COLO829 (cell line): ENCODE measurements at places on chromosomes 12 and 14.
A peak's percentile ranks its signal among the peaks of the same experiment; 100 is the strongest.

GRCh38 chr12:99043319-99043914, 398.3 kb downstream of the APAF1 start:
- DNase-seq, result peak; percentile 55

GRCh38 chr12:43740511-43741100, 18.0 kb downstream of the PUS7L start:
- DNase-seq, result no peak

GRCh38 chr12:53757101-53757770, 5.5 kb upstream of the CISTR start:
- peak; percentile 87 for DNase-seq

DNA sequence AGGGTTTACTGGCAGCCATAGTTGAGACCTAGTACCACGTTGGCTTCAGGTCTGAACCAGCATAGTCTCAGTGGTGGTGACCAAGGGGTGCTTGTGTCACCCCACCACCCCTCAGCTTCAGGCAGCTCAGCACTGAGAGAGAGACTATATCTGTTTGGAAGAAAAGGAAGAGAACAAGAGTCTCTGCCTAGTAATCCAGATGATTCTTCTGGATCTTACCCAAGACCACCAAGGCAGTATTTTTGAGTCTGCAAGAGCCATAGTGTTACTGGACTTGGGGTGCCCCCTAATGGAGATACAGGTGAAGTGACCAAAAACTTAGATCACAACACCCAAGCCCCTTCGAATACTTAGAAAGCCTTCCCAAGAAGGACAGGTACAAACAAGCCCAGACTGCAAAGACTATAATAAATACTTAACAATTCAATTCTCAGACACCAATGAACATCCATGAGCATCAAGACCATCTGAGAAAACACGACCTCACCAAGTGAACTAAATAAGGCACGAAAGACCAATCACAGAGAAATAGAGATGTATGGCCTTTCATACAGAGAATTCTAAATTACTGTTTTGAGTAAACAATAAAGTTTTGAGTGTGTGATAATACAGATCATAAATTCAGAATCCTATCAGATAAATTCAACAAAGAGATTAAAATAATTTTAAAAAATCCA, 107.0 kb downstream of the HELB start:
- no peak for DNase-seq

GRCh38 chr12:32780071-32780470, 24.4 kb upstream of the YARS2 start:
- no peak for DNase-seq

GRCh38 chr12:47841910-47842309, 22.2 kb upstream of the HDAC7 start:
- DNase-seq, result no peak

GRCh38 chr12:17159506-17160300, 553.7 kb upstream of the LMO3 start:
- no peak for DNase-seq

- DNase-seq, result no peak
These were observed 79.6 kb downstream of the CCDC91 start for GRCh38 chr12:28269851-28270250.

- peak; percentile 46 for DNase-seq
These were observed 123.8 kb downstream of the ZFP36L1 start for GRCh38 chr14:68669111-68669511.
